ENCODE measurements at places on chromosomes 4 and X. TPM values are rescaled to one million over a fixed set of nuclear protein-coding genes. Genes with fewer than 3 reads are reported as not detected.
A peak's percentile ranks its signal among the peaks of the same experiment; 100 is the strongest.

MSX1 gene
- total RNA-seq = 12.0 TPM

ABCG2 gene
- 1.8 TPM for total RNA-seq

CT45A9 gene
- not detected for total RNA-seq

GRCh38 chrX:125444659-125445058, 125.0 kb downstream of the TEX13C start:
- peak; percentile 8 for DNase-seq

DNA sequence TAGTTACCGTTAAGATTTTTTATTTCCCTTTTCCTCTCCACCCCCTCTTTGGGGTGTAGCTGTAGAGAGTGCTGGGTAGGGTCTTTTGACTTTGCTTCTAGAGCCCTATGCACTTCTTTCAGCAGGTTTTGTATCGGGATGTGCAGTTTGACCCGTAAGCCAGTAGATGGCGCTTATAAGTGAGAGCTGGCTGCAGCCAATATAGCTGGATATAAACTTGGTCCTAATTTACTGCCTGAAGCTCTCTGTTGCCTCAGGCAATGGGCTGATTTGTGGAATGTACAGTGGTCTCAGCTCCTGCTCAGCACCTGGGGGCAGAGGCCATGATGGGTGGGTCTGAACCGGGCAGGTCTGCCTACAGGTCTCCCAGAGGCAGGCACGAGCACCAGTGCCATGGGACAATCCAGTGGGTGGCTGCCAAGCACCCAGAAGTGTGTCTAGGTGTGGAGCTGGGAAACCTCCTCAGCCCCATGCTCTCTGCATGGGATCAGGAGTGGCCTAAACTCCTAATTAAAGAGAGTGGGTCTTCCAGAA, 146.5 kb downstream of the SPANXN1 start:
- no peak for DNase-seq

- no peak for DNase-seq
These were observed 37.9 kb downstream of the UNC5C start for GRCh38 chr4:95510877-95511276.

All from MG63 (cell line).